Urinary bladder (tissue), 4 donors: ENCODE measurements at places on chromosomes 3 and 15. TPM values are rescaled to one million over a fixed set of nuclear protein-coding genes. Genes with fewer than 3 reads are reported as not detected.

DNA sequence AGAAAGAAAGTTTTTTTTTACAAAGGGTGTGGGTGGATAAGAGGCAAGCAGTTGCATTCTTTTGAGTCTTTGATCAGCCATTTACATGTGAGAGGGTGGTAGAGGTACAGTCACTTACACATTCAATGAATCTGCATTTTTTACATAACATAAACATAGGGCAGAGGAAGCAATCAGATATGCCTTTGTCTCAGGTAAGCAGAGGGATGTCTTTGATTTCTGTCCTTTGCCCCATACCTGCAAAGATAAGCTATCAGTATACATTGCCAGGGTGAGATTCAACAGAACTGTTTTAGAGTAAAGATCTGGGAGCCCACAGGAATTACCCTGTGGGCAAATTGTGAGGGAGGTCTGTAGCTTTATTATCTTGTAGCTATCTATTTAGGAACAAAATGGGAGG, 5.4 kb upstream of the PPP1R2 start:
- DNase-seq: no peak

GRCh38 chr3:12522721-12523120, 22.6 kb downstream of the MKRN2OS start:
- DNase-seq: no peak

Gene GPR176
- 8.6 TPM for total RNA-seq

GRCh38 chr3:171646357-171647133, 163.7 kb downstream of the PLD1 start:
- peak; percentile 28 for DNase-seq

DNA sequence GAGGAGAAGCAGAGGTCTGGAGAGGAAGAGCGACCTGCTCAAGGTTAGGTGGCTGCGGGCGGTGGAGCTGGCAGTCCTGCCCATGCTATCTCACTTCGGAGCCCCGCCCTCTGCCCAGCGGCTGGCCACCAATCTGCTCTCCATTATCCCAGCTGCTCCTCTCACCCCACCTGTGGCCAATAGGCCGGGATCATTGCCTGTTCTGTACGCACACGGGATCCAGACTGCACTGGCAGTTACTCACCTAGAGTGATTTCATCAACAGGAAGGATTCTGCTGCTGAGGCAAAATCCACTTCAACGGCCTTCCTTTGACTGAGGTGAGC, 100.6 kb downstream of the TLE3 start:
- no peak for DNase-seq

GRCh38 chr3:176848431-176849214, 348.7 kb downstream of the TBL1XR1 start:
- DNase-seq: no peak

Gene CSK
- 17.8 TPM for total RNA-seq

DNA sequence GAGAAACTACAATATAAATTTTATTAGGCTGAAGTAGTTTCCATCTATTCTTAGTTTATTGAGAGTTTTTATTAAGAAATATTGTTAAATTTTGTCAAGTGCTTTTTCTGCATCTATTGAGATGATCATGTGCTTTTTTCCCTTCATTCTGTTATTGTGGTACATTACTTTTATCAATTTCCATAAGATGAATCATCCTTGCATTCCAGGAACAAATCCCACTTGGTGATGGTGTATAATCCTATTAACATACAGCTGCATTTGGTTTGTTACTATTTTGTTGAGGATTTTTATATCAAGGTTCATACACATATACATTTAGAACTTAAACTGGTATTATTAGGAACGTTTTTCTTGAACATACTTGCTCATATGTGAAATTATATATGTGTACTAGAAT, 199.8 kb downstream of the TBC1D5 start:
- no peak for DNase-seq

DNA sequence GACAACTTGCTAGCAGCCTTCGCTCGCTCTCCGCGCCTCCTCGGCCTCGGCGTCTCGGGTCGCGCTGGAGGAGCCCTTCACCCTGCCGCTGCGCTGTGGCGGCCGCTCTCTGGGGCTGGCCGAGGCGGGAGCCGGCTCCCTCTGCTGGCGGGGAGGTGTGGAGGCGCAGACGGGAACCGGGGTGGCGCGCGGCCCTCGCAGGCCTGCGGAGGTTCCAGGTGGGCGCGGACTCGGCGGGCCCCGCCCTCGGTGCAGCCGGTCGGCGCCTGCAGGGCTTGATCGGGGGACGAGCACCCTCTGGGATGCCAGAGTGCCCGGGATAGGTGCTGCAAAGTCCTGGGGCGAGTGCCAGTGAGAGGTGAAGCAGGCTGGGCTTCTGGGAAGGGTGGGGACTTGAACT, 989.9 kb downstream of the ROBO2 start:
- DNase-seq: no peak

Gene CNOT10
- total RNA-seq: 50.7 TPM

- no peak for DNase-seq
Measured at GRCh38 chr3:149613988-149614387, 43.8 kb downstream of the WWTR1 start.

GRCh38 chr3:45333549-45333948, 54.8 kb upstream of the LARS2 start:
- no peak for DNase-seq

Gene GOLGA8T
- total RNA-seq: 0.37 TPM

GRCh38 chr3:26256224-26256623, 366.3 kb upstream of the LRRC3B start:
- no peak for DNase-seq

DNA sequence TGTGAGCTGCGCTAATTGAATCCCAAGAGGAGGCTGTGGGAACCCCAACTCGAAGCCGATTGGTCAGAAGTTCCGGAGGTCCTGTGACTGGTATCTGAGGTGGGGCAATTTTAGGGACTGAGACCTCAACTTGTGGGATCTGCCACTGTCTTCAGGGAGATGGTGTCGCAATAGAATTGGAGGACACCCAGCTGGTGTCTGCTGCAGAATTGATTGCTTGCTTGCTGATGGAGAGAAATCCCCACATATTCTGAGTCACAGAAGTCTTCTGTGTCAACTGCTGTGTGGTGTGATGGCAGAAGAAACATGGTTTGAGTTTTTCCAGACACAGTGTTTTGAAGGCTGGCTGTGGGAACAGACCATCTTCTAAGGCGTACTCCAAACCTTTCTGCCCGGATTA, 99.7 kb upstream of the PLXNA1 start:
- DNase-seq: no peak

Gene CACNA1D
- total RNA-seq: 23.5 TPM

GRCh38 chr15:50778086-50778485, 12.6 kb upstream of the SPPL2A start:
- DNase-seq: no peak

GRCh38 chr15:57609805-57610529, 18.3 kb downstream of the MYZAP start:
- DNase-seq: peak; percentile 83

Gene CCDC50
- 83.7 TPM for total RNA-seq

GRCh38 chr3:185342459-185343174, 20.3 kb upstream of the MAP3K13 start:
- DNase-seq: no peak

DNA sequence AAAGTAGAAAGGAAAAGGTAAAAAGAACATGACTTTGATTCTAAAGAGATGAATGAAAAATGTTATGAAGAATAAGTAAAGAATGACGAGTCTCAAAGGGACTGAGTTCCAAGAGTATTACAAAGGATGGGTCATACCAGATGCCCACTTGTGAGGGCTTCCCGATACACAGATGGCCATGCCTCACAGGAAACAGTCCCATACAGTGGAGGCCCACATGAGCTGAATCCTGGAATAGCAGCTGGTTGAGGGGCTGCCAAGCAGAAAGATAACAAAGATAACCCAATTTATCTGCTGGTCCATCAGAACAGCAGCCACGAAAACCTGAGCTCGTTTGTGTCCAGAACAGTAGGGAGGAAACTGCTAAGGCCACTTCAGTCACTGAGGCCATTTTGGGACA, 3.7 kb downstream of the SSR3 start:
- DNase-seq: no peak

Gene MYO5C
- 11.6 TPM for total RNA-seq

DNA sequence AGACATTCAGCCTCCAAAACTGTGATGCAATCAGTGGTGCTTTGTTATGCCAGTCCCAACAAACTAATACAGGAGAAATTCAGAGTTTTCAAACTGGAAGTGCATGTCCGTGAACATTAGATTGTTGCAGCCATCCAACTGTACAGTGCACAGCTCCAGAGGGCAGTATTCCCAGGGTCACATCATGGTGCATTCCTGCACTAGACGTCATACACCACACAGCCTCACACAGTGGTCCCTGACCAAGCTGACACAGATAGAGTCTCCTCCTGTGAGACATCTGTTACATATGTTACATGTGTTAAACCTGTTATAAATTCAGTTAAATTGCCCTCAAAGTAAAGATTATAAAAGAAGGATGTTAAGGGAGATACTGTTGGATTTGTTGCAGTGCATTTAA, 209.0 kb downstream of the LRRN1 start:
- DNase-seq: no peak

Gene MAPKAPK3
- total RNA-seq: 20.5 TPM

Gene MUSTN1
- 2.9 TPM for total RNA-seq

DNA sequence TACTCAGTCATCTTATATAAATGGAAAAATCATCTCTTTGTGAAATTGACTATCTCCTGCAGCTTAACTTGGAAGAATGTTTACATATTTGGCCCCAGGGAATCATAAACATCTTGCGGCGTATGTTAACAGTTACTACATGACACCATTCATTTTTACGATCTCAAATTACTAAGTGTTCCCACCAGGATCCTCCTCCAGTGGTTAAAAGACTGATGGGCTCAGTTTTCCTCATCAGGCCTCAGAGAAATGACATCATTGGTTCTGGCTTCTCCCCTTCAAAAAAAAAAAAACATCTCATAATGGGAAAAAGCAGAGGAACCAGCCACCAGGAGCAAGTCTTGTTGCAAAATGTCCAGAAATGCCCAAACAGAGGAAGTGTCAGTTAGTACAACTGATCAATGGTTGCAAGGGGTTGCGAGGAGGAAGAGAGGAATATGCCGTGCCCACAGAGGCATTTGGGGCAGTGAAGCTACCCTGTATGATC, 70.5 kb upstream of the LIPC start:
- peak; percentile 64 for DNase-seq

- DNase-seq: no peak
Measured at GRCh38 chr15:92466834-92467233, 73.2 kb downstream of the ST8SIA2 start.
